ENCODE measurements at places on chromosomes 12 and 14.

DNA sequence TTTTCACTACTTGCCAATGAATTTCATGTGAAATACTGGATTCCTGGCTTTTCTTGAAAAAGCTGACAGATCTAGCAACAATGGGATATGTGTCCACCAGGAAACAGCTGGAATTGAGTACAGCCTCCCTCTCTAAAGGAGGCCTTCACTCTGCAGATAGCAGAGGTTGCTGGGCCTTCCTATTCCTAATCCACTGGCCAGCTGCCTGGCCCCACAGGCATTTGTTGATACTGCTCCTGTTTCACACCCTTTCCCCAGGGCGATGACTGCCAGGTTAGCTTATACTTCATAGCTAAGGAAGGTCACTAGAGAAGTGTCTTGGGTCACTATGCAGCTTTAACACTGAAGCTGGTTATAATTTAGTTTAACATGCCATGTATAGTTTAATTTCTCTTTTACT lies 87.5 kb upstream of the PDZRN4 start:
- no peak for DNase-seq

DNA sequence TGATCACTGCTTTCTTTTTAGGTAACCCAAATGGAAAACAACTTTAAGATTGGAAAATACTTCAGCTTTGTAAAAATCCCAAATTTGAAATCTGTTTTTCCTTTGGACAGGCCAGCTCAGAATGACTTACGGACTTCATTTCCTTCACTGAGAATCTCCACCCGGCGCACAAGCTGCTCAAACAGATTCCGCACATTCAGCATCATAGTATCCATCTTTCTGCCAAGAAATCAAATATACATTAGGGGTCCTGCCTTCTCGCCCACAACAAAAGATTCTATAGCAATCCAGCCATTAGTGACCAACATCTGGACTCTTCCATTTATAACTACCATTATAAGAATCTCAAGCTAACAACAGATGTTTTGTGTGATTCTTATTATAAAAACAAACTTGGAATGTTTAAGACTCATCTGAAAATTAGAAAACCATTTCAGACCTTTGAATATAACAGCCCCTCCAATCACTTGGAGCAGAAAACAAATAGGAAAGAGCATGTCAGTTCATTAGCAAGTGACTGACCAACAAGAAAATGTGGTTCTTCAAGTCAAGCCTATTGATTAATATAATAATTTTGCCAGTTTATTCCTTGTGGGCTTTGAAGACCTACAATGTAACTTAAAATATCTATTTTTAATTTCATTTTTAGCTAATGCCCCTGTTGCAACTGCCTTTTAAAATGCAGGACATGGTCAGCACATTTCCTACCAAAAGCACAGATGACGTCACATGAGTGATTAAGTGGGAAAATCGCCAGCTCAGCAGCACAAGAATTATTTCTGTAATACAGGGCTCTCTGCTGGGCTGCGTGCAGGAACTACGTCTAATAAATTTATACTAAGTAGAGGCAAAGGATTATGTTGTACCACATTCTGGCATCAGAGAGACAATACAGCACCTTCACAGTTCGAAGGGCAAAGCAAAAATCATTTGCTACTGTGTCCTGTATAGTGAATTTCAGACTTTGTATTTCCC lies 8.5 kb downstream of the RACGAP1 start:
- DNase-seq: no peak

- peak; percentile 46 for DNase-seq
Observed at GRCh38 chr14:96362071-96362964, 823 bp downstream of the ATG2B start.

DNA sequence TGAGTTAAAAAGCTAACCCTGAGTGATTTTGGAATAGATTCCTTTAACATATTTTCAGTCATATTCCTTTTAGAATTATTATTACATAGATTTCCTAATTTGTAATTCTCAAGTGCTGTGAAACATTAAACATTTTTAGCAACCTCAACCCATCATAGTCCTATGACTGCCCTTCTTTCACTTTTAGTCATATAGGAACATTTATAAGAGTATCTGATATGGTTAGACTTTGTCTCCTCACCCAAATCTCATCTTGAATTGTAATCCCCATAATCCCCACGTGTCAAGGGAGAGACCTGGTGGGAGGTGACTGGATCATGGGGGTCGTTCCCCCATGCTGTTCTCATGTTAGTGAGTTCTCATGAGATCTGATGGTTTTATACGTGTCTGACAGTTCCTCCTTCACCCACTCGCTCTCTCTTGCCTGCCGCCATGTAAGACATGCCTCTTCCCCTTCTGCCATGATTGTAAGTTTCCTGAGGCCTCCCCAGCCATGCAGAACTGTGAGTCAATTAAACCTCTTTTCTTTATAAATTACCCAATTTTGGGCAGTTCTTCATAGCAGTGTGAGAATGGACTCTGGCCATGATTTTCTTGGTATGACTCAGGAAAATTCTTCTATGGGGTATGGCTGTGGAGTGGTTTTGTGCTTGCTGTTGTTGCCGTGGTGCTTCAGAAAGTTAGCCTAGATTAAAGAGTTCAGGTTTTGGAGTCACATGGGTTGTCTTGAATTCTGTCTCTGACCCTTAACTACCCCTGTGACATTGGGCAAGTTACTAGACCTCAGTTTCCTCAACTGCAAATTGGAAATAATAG lies 83.9 kb downstream of the FUT8 start:
- DNase-seq: no peak

Measured in activated T-cell treated with anti-CD3 and anti-CD28 coated beads, Interleukin-2, amount 50 U/mL, for 24 hours (primary cell).